ENCODE measurements at places on chromosomes 5 and 9.
A peak's percentile ranks its signal among the peaks of the same experiment; 100 is the strongest.

DNA sequence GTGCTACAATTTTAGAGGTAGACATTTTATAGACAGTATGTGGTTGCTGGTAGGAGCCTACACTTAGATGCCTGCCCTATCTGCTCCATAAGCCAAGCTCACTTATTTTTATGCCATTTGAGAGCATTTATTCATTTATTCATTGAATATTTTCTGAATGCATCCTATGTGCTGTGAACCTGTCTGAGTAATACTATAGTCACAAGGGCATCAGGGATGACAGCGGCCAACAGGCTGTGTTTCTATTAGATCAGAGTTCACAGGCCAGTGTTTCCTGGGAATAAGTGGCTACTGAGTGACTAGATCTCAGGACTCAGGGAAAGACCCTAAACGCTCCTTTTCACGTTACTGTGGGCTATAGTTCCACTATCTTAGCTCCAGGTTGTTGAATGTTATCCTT is 235.2 kb upstream of the MSX2 start:
- DNase-seq, result no peak

GRCh38 chr5:3194684-3195083 is 400.9 kb upstream of the IRX1 start:
- no peak for DNase-seq

DNA sequence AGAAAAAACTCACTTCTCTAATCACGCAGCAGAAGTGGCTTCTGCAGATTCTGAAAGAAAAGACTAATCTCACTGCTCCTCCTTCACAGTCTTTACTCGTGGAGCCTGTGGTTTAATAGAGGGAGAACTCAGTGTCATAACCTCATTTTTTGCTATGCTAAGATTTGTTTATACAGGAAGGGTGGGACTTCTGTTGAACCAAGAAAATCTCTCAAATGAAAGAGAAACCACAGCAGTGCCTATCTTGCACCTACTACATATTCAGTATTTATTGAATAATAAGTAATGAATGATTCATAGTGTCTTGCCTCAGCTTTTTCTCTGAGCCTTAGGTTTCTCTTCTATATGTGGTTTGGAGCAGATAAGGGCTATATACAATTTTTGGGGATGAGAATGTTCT is 136.1 kb upstream of the DMAC1 start:
- peak; percentile 14 for DNase-seq

GRCh38 chr5:141947316-141947715 is 10.7 kb downstream of the PCDH12 start:
- DNase-seq, result no peak

- DNase-seq, result no peak
These were observed 5.7 kb downstream of the RCL1 start for GRCh38 chr9:4798281-4799032.

GRCh38 chr9:99726758-99727157 is 94.9 kb upstream of the NR4A3 start:
- no peak for DNase-seq

DNA sequence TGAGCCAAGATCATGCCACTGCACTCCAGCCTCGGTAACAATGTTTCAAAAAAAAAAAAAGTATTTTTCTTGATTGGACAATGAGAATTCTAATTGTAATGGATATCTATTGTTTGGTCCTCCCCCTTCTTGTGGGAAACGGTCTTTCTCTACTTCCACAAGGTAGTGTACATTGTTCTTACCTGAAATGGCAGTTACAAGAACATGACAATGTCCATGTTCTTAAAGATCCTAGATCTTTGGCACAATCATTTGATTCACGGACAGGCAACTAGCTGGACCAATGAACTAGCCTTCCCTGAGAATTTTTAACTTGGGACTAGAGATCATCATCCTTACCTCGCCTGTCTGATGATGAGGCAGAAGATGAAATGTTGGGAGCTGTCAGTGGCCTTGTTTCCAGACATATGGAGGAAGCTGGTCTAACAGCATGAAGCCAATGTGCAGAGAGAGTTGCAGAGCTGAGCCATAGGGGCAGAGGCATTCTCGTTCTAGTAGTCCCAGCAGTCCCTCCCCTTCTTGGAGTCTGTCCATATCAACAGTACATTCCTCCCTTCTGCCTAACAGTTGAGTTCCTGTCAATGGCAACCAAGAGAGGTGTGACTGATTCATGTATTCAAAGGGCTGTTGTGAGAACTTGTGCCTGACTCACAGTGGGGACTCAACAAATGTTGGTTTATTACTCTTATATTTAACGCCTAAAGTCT is 2.1 kb upstream of the MARCHF6 start:
- no peak for DNase-seq

GRCh38 chr9:84834426-84834825 is 164.9 kb downstream of the NTRK2 start:
- DNase-seq, result no peak

DNA sequence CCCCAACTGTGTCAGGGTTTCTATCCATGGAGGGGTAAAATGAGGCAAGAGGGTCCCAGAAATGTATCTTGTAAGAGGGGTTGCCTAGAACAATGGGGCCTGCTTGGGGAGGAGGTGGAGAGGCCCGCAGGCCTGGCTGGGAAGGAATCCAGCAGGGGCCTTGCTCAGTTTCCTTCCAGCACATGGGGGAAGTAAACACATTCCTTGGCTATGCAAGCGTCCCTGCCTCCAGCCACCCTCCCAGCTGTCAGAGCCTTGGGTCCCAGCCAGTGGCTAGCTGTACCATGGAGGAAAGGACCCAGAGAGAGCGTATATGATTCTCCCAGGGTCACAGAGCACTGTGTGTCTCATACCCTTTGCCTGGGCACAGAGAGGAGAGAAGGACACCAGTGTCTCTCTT is 71.1 kb upstream of the IL17B start:
- DNase-seq, result no peak

DNA sequence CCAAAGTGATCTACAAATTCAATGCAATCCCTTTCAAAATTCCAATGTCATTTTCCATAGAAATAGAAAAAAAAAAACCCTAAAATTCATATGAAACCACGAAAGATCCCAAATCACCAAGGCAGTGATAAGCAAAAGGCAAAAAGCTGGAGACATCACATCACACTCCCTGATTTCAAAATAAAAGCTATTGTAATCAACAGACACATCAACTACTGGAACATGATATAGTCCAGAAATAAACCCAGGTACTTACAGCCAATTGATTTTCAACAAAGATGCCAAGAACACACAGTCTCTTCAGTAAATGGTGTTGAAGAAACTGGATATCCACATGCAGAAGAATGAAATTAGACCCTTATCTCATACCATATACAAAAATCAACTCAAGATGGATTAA is 224.0 kb downstream of the WDR70 start:
- no peak for DNase-seq

DNA sequence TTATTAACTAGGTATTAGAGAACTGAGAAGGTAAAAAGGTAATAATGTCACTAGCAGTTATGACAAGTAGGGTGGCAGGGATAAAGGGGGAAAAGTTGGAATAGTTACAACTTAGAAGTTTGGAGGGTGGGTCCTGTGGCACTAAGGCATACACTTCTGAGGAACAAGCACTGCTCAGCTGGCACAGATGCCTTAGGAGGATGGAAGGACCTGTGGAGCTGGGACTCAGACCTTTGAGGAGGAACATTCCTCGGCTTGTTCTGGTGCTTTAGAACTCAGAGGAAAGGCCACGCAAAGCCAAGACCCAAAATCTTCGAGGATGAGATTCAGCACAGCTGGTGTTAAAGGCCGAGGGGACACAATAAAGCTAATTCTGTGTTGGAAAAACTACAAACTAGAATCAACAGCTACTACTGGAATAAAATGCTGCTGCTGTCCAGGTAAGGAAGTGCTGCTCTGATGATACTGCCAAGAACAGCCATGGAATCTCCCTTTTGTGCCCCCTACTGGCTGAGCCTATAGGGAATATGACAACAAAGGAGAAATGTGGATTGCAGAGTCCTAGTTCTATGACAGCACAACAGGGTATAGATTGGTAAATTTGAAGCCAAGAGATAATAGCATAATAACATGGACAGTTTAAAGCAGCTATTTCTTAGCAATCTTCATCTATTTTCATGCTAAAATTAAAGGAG is 126.7 kb downstream of the SLC25A46 start:
- DNase-seq, result no peak

DNA sequence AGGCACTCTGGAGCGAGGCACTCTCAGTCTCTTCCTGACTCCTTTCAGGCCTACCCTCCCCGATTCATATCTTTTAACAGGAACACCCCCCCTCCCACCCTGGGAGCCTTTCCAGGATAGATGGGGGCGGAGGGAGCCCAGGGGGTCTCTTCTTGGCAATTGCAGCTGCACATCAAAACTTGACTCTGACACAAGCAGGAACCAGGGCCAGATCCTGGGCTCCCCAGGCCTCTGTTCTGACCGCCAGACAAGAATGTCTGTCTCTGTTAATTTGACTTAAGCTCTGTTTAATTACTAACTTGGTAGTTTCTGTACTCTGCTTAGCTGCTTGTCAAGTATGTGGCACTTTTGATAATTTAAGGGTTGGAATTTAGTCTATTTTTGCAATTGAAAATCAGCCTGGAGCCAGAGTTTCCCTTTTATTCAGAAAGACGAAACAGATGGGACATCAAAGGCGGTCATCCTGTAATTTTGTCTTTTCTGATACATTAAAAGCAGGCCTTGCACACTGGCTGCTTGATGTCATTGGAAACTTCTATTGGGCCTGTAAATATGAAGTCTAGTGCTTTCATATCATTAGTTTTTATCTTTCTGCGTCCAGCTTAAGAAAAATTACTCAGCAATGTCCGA is 43.3 kb downstream of the ACTL7B start:
- no peak for DNase-seq

DNA sequence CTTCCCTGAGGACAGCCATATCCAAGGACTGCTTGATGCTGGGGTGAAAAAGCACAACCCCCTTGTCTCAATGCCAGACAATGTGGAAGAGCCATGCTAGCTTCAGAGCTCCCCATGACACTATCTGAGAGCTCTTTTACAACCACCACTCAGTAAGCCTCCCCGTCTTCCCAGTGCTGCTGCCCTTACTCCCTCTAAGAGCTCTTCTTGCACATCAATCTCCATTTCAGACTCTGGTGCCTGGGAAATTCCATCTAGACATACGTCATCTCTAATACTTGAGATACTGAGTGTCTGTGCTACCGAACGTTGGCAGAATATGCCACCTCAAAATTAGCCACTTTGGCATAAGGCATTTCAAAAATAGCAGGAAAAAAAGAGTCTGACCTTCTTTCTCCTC is 94.5 kb downstream of the EDIL3 start:
- no peak for DNase-seq

- DNase-seq, result no peak
These were observed 8.3 kb downstream of the ZNF483 start for GRCh38 chr9:111533099-111533790.

- no peak for DNase-seq
These were observed 1.9 kb downstream of the ANKH start for GRCh38 chr5:14869668-14870164.

DNA sequence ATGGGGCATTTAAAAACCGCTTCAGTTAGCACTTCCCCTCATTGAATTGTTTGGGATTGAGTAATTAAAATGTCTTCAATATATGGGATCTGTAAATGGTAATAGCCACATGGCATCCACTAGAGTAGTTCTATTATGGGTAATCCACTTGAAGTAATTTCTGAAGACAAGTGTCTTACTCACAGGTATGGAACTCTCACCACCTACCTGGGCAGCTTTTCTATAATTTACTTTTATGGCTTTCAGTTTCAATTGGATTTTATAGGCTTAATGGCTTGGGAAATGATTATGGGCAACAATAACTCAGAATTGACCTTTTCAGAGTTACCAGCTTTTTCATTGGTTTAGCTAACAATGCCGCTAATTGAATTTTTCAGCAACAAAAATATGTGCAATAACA is 597.9 kb downstream of the PTPRD start:
- DNase-seq, result no peak

Data from activated T-helper 1 cell treated with anti-CD3 and anti-CD28 coated beads, Interleukin-12 subunit alpha, Interleukin-12 subunit beta, Interleukin-2, Interleukin-4 antibody, amounts not matched to agents 30 ng/mL and 10 ng/mL and 1 ng/mL, durations not matched to agents 14 hours and 24 hours and 36 hours (primary cell).